ENCODE measurements at places on chromosomes 3 and 15.
A peak's percentile ranks its signal among the peaks of the same experiment; 100 is the strongest.

GRCh38 chr3:155382396-155383042 is 89.0 kb upstream of the STRIT1 start:
- peak; percentile 67 for DNase-seq
- H3K36me3 ChIP-seq = no peaks in the 10 kb centered on the region
- H3K27me3 ChIP-seq = no peaks in the 10 kb centered on the region
- no peak overlapping the region for H3K27ac ChIP-seq

DNA sequence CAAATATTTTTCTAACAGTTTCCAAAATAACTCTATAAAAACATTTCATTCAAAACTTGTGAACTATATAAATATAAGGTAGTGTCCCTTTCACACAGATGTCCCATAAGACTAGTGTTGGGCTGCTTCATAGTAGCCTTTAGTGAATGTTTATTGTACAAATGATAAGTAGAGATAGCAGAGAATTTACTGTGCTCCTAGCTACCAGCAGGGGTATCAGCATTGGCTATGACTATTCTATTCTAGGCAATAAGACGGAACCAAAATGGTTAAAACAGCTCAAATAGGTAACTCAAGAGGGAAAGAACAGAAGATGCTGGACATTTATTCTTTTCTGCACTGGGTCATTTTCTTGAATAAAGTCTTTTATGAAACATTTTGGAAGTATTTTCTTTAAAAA is 22.6 kb downstream of the SERPINI2 start:
- no peak overlapping the region for H3K4me3 ChIP-seq
- no peaks in the 10 kb centered on the region for H3K36me3 ChIP-seq
- H3K27me3 ChIP-seq = no peaks in the 10 kb centered on the region
- H3K27ac ChIP-seq = no peak overlapping the region
- H3K4me1 ChIP-seq = no peaks in the 10 kb centered on the region

DNA sequence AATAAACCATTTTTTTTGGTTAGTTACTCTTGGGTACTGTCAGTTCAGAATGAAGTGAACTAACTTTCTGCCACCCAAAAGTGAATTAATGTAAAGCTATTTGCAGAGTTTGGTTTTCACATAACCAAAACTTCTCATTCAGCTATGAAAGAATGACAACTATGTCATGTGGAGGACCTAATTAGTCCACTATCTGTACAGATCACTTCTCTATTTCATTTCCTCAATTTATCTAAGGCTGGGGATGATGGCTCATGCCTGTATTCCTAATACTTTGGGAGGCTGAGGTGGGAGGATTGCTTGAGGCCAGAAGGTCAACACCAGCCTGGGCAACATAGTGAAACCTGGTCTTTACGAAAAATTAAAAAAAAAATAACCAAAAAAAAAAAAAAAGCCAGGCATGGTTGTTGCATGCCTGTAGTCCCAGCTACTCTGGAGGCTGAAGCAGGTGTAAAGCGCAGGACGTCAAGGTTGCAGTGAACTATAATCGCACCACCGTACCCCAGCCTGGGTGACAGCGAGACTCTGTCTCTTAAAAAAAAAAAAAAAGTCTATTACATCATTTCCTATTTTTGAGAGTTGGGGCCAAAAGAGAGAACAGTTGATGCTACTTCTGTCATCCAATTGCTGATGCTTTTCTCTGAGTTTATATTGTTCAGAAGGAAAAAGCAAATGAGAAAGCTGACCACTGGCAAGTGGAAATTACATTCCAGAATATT is 8.7 kb downstream of the HYPK start:
- no peak overlapping the region for H3K4me3 ChIP-seq
- no peak overlapping the region for H3K27ac ChIP-seq
- H3K4me1 ChIP-seq = no peaks in the 10 kb centered on the region
- H3K36me3 ChIP-seq = peaks cover 94% of the 10 kb centered on the region

- no peak overlapping the region for H3K27ac ChIP-seq
- no peaks in the 10 kb centered on the region for H3K27me3 ChIP-seq
- no peaks in the 10 kb centered on the region for H3K36me3 ChIP-seq
- no peaks in the 10 kb centered on the region for H3K4me1 ChIP-seq
Measured at GRCh38 chr15:81929557-81929956, 116.3 kb downstream of the MEX3B start.

DNA sequence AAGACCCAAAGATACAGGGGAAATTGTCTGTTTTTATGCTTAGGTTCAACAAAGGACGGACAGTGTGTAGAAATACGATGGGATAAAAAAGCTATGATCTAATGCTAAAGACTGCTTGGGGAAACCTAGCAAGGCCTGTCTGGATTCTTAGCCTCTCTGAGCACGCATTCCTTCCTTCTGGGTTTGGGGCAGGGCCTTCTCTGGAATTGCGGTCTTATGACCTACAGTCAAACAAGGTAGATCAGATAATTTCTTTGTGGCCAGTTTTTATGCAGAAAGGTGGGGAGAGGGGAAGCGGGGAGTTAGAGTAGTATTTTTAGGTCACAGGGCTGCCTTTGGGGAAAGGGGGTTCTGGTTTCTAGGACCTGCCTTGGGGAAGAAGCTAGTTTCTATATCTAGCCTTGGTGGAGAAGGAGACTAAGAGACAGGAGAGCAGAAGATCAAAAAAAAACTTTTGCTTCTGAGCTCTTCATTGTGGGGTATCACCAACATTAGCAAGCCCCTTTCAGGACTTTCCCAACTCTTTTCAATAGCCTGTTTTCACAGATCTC is 39.1 kb upstream of the LIPC start:
- H3K27me3 ChIP-seq = no peaks in the 10 kb centered on the region
- H3K4me1 ChIP-seq = no peaks in the 10 kb centered on the region
- DNase-seq = no peak
- H3K4me3 ChIP-seq = no peak overlapping the region
- H3K36me3 ChIP-seq = no peaks in the 10 kb centered on the region

- H3K27ac ChIP-seq = no peak overlapping the region
- no peaks in the 10 kb centered on the region for H3K4me1 ChIP-seq
- DNase-seq = no peak
- H3K36me3 ChIP-seq = no peaks in the 10 kb centered on the region
- no peak overlapping the region for H3K4me3 ChIP-seq
- H3K27me3 ChIP-seq = no peaks in the 10 kb centered on the region
Measured at GRCh38 chr3:139231555-139232281, 112.1 kb upstream of the MRPS22 start.

DNA sequence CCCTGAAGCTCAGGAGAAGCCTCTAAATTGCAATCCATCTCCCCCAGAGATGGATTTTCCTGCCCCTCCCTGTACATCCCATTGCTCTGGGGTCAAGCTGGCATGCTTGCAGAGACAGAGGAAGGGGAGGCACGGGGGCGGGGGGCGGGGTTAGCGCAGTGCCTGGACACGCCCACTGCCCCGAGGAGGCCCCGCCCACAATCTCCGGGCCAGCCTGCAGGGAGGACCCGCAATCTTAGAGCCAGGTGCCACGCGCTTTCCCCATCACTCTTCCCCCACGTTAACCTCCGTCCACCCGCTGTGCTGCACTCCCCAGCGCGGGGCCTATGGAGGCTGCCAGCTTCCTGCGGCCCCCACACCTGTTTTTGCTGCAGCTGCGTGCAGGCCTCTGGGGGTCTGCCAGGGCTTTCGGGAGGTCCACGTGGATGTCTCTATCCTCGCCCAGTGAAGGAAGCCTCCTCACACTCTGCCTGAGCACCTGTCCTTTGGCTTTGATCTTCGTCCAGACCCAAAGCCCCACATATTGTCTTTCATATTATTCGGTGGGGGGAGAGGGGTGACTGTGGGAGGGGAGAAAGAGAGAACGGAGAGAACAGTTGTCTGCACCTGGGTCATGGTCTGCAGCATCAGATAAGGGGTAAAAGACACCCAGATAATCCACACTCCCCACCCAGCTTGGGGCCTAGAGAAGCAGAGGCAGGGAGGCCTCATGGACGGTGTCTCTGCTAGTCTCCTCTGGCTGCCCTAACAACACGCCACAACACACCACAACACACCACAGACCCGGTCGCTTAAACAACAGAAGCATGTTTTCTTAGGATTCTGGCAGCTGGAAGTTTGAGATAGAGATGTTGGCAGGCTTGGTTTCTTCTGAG is 118.0 kb upstream of the MEF2A start:
- H3K4me1 ChIP-seq = peaks cover 26% of the 10 kb centered on the region
- H3K27ac ChIP-seq = peak overlapping the region; percentile 23
- H3K4me3 ChIP-seq = no peak overlapping the region
- no peaks in the 10 kb centered on the region for H3K36me3 ChIP-seq
- DNase-seq = no peak

GRCh38 chr15:31335989-31336592 is 9.5 kb downstream of the KLF13 start:
- H3K27ac ChIP-seq = no peak overlapping the region
- no peak for DNase-seq
- no peaks in the 10 kb centered on the region for H3K27me3 ChIP-seq
- H3K4me3 ChIP-seq = no peak overlapping the region
- no peaks in the 10 kb centered on the region for H3K4me1 ChIP-seq

- H3K4me1 ChIP-seq = no peaks in the 10 kb centered on the region
- no peaks in the 10 kb centered on the region for H3K36me3 ChIP-seq
- no peak overlapping the region for H3K27ac ChIP-seq
- H3K4me3 ChIP-seq = no peak overlapping the region
Measured at GRCh38 chr3:155363690-155364070, 70.2 kb upstream of the STRIT1 start.

DNA sequence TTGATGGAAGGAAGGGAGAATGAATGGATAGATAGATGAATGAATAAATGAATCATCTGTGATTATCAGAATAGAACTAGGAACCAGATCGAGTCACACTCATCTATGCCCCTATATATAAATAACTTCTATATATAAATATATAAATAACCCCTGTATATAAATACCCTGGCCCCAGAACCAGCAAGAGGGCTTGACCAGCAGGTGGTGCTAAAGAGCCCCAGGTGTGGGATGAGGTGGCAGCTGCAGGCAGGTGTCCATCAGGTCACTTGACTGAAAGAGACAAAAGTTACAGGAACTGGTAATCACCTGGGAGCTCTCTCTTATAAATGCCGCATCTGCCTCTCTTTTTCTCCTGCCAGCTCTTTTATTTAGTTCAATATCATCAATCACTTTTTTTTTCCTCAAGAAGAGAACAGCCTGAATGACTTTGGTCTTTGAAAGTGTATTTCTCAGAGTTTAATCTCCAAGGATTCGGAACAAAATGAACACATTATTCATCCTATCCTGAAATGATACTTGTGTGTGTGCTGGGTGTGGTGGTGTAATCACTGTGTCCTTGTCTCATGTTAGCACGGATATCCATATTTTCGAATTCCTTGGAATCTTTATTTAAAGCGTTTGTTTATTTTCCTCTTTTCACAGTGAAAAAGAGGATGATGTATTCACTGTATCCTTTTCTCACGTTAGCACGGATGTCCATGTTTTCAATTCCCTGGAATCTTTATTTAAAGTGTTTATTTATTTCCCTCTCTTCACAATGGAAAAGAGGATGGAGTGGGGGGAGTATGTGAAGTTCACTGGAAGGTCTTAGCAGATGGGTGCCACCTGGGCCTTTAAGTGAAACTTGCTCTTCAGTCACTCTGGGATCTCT is 35.4 kb upstream of the ATG7 start:
- DNase-seq = peak; percentile 50
- H3K27ac ChIP-seq = no peak overlapping the region
- no peak overlapping the region for H3K4me3 ChIP-seq
- H3K27me3 ChIP-seq = no peaks in the 10 kb centered on the region
- no peaks in the 10 kb centered on the region for H3K4me1 ChIP-seq

- H3K27me3 ChIP-seq = no peaks in the 10 kb centered on the region
- no peaks in the 10 kb centered on the region for H3K36me3 ChIP-seq
- H3K27ac ChIP-seq = no peak overlapping the region
- DNase-seq = no peak
- H3K4me1 ChIP-seq = no peaks in the 10 kb centered on the region
Measured at GRCh38 chr15:37594417-37594816, 340.0 kb upstream of the TMCO5A start.

DNA sequence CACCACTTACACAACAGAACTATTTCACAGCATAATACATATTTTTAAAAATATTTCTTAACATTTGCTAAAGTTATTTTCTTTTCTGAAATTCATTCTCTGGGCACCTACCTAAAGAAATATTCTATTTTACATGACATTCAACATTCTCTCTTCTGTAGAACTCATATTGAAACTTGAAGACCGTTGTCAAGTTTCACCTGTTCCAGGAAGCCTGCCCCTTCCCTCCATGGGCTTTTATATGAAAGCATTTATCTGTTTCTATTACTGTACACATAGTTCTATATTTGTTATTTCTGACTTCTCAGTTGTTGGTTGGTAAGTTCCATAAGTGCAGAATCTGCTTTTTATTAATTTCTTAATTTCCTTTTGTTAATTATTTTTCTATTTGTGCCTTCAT is 204.3 kb upstream of the ALCAM start:
- no peaks in the 10 kb centered on the region for H3K27me3 ChIP-seq
- no peak overlapping the region for H3K27ac ChIP-seq
- H3K4me3 ChIP-seq = no peak overlapping the region
- peaks cover 13% of the 10 kb centered on the region for H3K4me1 ChIP-seq

DNA sequence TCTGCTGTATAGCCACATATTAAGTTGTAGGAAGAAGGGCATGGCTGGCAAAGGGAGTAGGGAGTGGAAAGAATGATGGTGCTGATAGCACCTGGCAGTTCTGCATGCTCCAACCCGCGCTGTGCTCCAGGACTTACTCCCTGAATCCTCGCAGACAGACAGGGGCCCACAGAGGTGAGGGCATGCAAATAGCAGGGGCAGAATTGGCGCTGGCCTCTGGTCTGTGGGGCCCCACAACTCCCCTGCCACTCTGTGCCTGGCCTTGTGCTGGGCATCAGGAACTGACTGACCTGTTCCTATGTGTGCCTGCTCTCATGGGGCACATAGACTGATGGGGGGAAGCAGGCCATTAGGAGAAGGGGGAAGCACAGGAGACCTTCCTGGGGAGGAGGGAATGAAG is 20.9 kb downstream of the HDAC11 start:
- no peak overlapping the region for H3K4me3 ChIP-seq
- no peak overlapping the region for H3K27ac ChIP-seq
- H3K4me1 ChIP-seq = peaks cover 3% of the 10 kb centered on the region
- peaks cover 25% of the 10 kb centered on the region for H3K36me3 ChIP-seq

- DNase-seq = no peak
- no peak overlapping the region for H3K27ac ChIP-seq
- H3K36me3 ChIP-seq = no peaks in the 10 kb centered on the region
- H3K27me3 ChIP-seq = no peaks in the 10 kb centered on the region
Measured at GRCh38 chr15:45794304-45794703, 159.5 kb downstream of the SQOR start.

DNA sequence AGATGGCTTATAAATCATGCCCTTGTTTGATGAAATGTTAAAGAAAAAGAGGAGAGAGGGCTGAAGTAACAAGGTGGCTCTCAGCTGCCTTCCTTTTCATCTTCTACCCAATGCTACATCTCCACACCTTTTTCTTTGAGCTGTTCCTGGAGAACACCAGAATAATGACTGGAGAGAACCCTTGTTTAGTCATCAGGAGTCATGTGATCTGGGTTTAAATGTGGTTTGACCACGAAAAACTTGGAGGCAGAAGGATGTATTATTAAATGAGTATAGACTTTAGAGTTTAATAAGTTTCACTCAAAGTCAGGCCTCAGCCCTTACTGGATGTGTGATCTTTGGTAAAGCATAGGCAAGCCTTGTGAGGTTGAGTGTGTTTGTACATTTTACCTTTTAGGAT is 230.3 kb upstream of the TBL1XR1 start:
- H3K27me3 ChIP-seq = no peaks in the 10 kb centered on the region
- DNase-seq = no peak
- no peak overlapping the region for H3K4me3 ChIP-seq
- no peak overlapping the region for H3K27ac ChIP-seq
- no peaks in the 10 kb centered on the region for H3K36me3 ChIP-seq

- peaks cover 8% of the 10 kb centered on the region for H3K4me1 ChIP-seq
- H3K27ac ChIP-seq = no peak overlapping the region
- DNase-seq = no peak
- no peaks in the 10 kb centered on the region for H3K36me3 ChIP-seq
Measured at GRCh38 chr15:38260077-38260476, 7.4 kb downstream of the SPRED1 start.

- H3K27me3 ChIP-seq = no peaks in the 10 kb centered on the region
- no peak overlapping the region for H3K4me3 ChIP-seq
- no peaks in the 10 kb centered on the region for H3K4me1 ChIP-seq
- H3K27ac ChIP-seq = no peak overlapping the region
Measured at GRCh38 chr3:103512595-103512994, 1077.8 kb downstream of the ZPLD1 start.
